ENCODE measurements at places on chromosomes 5 and 9.

DNA sequence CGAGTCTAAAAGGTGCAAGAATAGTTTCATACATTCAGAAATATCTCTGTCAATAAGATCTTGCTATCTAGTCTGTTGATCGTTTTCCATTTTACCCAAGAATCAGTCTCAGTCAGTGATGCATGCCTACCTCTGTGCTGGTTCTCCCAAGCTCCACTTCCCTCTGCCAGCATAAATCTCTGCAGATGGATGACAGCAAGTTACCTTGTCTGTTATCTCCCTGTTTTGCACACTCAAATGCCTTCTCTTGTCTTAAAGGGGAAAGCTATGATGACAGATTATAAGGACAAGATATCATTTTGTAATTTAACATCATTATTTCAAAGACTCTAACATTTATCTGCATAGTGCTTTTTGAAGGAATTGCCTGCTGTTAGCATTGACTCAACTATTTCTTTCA is 802.1 kb upstream of the SEMA6A start:
- no peak for DNase-seq

DNA sequence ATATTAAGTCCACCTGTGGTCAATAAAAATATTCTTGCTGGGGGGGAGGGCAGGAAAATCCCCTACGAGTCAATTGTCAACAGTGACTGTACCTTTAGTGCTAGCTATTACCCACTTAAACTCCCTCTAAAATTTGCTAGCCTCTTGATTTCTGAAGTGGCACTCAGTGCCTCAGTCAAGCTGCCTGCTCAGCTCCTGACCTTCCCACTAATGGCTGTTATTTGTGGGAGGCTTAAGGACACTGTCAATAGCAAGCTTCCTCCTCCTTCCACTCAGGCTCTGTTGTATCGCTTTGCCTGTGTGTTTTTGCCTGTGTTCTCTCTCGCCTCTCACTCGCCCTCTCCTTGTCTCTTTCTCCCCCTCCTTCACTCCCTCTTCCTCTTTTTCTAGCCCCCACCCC is 140.8 kb downstream of the BNC2 start:
- no peak for DNase-seq

GRCh38 chr5:99248066-99248465 is 319.3 kb upstream of the CHD1 start:
- DNase-seq, result no peak

DNA sequence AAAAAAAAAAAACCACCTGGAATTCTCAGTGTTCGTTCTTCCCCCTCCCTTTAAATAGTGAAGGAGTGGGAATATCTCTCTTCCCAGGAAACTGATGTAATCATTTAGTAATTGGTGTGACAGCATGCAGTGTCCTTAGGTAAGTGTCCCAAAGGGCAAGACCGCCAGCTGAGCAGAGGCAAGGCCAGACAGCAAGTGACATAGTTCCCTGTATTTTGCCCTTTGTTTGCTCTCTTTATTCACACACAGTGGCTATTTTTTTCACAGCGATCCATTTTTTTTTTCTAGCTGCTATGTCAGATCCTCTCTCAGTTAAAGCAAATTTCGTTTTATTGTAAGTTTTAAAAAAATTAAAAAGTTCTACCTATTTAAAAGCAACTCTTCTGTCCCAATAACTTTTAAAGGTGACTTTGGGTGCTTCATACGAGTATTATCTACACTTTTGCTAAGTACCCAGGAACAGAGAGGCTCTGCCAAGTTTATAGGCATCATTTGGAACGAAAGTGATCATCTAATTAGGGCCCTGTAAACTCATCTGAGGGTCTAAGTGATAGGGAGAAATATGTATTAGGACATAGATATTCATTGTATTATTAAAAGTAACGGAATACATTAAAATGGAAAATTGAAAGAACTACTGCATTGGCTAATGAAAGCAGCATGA is 98.2 kb upstream of the ALDH1A1 start:
- no peak for DNase-seq

- DNase-seq, result no peak
Observed at GRCh38 chr9:27856748-27857147, 283.5 kb upstream of the C9orf72 start.

DNA sequence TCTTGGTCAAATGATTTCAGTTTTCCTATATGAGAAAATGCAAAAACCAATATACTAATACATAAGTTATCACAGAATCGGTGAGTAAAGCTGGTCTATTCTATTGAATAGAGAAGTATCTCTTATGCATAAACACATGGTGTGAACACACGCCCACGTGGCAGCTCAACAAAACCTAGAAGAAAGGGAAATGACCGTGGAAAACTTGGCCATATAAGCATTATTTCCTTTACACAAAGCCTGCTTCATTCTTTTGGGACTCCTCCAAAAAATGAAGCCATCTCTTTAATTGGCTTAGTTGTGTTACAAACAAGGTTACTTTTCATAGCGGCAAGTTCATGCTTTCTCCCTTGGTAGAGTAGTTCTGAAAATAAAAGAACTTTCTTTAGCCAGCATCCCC is 183.2 kb downstream of the TMEM161B start:
- no peak for DNase-seq

- peak; percentile 78 for DNase-seq
Observed at GRCh38 chr5:39420482-39421145, 4.2 kb downstream of the DAB2 start.

GRCh38 chr5:32428426-32428825 is 16.1 kb downstream of the ZFR start:
- no peak for DNase-seq

- peak; percentile 64 for DNase-seq
Observed at GRCh38 chr5:31023105-31023504, 170.4 kb upstream of the CDH6 start.

DNA sequence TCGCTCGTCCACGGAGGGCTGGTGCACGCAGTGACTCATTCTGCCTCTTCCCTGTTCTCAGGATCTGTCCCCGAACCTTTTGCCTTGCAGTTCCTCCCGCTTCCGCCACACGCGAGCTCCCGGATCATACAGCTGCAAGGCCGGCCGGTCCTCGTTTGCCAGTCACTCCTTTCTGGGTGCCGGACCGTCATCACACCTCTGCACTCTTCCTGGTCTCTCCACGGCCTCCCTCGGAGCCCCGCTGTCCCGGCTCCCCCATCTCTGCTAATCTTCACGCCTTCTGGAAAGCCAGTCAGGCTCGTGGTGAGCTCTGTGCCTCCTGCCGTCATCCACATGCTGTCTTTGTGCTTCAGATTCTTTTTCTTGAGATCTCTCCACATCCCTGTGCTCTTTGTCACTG is 91.8 kb downstream of the STX17 start:
- DNase-seq, result no peak

DNA sequence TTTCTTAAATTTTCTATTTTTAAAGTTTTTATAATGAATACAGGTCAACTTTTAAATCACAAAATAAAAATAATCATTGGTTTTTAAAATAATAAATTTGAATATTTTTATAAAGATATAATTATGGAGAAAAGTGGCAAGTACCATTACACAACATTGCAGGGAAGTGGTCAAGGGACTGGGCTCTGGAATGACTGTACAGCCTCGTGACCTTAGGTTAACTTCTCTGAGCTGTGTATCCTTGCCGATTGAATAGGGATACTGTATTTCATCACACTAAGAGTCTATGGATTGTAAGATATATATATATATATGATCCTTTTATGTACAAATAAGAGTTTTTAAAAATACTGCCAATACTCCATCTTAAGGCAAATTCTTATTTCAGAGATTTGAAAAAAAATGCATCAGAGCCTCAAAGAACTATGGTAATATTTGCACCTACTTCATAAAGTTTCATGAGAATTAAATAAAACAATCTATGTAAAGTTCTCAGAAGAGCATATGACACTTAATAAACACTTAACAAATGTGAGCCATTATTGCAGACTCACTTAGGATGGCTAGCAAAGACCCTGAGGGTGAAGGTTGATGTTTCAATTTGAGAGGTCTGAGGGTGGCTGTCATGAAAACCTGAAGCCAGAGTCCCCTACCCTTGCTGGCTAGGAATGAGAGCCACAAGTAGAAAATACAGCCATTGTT is 136.5 kb downstream of the CCDC192 start:
- no peak for DNase-seq

- DNase-seq, result no peak
Observed at GRCh38 chr5:152107220-152107619, 182.6 kb upstream of the GLRA1 start.

- no peak for DNase-seq
Observed at GRCh38 chr5:174396541-174396940, 327.8 kb upstream of the MSX2 start.

- DNase-seq, result no peak
Observed at GRCh38 chr5:66702426-66702825, 106.2 kb downstream of the MAST4 start.

DNA sequence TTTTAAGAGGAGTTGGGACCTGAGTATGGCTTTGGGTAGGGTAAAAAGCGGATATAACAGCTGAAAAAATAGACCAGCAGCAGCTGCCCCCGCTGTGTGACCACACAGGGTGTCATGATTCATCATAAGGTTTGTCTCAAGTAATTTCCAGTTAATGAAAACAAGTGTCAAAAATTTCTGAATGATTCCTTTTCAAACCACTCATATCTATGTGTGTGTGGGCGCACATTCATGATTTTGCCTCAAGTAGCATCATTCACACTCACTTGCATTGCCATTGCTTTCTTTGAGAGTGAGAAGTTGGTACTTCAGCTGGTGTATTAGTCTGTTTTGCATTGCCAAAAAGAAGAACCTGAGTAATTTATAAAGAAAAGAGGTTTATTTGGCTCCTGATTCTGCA is 12.1 kb upstream of the TNFAIP8 start:
- peak; percentile 85 for DNase-seq

DNA sequence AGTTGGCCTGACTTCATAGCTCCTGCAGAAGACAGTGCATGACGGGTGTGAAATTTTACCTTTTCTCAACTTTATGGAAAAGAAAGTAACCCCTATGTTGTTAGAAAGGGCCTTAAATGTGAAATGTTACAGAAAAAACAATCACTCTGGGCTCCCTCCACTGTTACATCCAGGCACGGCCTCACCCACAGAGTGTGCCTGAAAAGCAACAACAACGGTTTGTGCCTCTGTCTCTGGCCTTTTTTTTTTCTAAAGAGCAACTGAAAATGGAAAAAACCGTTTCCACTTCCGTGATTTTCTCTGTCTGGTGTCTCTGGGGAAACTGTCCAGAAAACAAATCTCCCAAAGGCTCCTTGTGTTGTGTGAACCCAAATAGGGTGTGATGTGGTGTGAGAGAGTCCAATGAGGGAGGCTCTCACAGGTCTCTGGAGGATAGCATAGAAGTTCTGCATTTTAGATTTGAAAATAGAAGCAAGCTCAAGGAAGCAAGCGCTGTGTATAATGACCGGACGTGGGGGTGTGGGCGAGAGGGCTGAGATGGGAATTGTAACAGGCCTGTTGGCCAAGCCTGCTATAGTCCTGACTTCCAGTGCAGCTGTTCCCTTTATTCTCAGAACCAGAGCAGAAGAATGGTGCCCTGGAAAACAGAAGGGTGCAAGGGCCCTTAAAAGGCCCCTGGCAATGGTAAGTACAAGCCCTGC is 221.8 kb upstream of the TUT7 start:
- no peak for DNase-seq

DNA sequence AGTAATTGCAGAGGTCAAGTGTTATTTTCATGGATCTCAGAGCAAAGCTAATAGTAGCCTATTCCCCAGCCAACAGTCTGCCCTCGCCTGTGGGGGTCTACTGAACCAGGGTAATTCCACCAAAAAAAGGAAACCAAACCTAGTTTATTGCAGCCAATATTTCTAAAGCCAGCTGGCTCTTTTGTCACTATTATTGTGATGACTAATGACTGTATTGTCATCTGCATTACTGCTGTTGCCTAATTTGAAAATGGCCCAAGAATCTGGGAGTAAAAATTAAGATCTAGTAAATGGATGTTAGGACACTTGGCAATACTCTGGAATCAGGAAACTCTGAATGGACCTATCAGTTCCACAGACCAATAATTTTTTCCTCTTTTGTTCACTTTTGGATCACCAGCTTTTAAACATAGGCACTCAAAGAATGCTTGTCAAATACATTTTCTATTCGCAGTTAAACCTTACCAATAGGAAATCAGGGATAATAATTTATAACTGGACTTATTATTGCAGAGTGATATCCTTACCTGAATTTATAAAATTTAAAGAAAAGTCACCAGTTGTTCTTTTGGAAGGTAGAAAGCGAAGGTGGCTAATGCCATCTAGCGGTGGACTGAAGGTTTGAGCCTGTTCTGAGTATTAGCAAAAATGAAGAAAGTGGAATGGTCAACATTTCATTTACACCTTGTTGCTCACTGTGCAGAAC is 69.2 kb downstream of the SYK start:
- DNase-seq, result peak; percentile 40

DNA sequence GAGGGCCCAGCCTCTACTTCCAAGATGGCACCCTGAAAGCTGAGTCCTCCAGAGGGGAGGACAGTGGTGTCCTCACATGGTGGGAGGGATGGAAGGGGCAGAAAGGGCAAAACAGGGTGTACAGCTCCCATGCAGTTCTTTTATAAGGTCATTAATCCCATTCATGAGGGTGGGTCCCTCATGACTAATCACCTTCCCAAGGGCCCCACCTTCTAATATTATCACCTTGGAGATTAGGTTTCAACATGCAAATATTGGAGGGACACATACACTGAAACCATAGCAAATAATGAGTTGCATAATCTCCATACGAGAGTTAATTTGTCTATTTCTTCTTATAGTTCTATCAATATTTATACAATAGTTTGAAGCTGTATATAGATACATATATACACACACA is 5.8 kb upstream of the ZBTB43 start:
- DNase-seq, result no peak

GRCh38 chr9:127014910-127015540 is 100.4 kb downstream of the RALGPS1 start:
- no peak for DNase-seq

- DNase-seq, result peak; percentile 85
Observed at GRCh38 chr5:177378884-177379883, 5.0 kb upstream of the SLC34A1 start.

- peak; percentile 83 for DNase-seq
Observed at GRCh38 chr5:99032234-99033013, 103.6 kb upstream of the CHD1 start.

DNA sequence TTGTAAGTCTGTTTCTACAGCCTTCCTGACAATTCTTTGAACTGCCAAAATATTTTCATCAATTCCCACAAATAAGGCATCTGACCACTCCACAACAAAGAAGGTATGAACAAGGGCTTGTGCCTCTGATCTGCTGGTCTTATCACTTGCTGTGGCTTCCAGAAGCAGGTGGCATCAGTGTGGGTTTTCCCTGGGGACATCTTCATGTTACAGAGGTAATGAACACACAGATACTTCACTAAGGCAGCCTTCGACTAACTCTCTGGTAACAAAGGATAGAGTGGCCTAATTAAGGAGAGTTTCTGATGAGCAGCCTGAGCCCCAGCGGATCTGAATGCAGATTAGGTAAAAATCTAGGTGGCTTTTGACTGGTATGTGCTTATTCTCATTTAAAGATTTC is 15.2 kb upstream of the ERAP2 start:
- DNase-seq, result no peak

GRCh38 chr5:3080366-3080765 is 328.9 kb upstream of the IRX2 start:
- DNase-seq, result no peak

DNA sequence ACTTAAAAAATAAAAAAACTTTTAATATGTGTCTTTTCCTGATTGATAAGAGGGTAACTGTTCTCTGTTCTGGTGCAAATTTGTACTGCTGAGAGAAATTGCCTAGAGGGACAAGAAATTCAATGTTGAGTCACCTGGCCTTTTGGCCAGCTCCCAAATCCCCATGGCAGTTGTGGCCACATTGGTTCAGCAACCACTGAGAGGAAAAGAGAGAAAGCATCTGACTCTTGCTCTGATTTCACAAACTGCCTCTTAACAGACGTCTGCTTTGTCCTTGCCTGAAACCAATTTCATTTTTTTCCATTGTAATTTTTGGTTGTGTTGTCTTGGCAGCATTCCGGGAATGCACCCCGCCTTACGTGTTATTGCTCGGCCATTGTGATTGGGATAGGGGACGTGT is 42.4 kb downstream of the NTRK2 start:
- peak; percentile 81 for DNase-seq
